HFFc6 (cell line): ENCODE measurements at places on chromosomes 4 and X.

GRCh38 chr4:142637614-142638013 lies 208.5 kb downstream of the INPP4B start:
- no peak for DNase-seq

GRCh38 chrX:105018865-105019264 lies 201.6 kb downstream of the TEX13A start:
- no peak for DNase-seq

DNA sequence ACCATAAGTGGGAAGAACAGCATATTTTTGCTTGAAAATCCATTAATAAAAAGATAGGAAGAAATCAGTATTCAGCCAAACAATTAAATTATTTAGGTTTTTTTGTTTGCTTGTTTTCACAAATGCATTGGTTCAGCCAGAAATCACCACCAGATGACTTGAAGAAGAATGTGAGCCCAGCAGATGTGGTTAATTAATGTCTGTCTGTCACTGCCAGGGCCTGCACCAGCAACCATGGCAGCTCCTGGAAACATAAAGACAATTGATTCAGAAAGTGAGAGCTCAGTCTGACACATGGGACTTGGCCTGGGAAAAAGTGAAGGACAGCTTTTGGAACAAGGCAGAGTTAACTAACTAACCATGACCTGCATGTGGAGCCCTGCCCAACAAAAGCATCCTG lies 74.0 kb downstream of the MAOB start:
- DNase-seq = no peak

GRCh38 chrX:24487571-24487970 lies 22.5 kb downstream of the PDK3 start:
- no peak for DNase-seq

DNA sequence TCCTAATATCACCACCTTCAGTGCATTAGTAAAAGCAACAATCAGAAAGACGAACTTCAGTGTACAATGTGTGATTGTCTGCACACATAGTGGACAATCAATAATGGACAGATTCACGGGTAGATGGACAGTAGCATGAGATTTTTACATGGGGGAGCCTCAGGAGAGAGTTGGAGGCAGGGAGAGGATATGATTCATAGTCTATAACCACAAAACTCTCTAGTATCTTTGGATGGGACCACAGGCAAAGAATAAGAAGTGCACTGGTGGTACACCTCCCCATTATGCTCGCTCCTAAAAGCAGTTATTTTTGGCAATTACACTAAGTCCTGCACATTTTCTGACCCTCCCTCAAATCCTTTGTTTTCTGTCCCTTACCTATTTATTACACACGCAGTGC lies 624.4 kb upstream of the ACTRT1 start:
- DNase-seq = no peak

DNA sequence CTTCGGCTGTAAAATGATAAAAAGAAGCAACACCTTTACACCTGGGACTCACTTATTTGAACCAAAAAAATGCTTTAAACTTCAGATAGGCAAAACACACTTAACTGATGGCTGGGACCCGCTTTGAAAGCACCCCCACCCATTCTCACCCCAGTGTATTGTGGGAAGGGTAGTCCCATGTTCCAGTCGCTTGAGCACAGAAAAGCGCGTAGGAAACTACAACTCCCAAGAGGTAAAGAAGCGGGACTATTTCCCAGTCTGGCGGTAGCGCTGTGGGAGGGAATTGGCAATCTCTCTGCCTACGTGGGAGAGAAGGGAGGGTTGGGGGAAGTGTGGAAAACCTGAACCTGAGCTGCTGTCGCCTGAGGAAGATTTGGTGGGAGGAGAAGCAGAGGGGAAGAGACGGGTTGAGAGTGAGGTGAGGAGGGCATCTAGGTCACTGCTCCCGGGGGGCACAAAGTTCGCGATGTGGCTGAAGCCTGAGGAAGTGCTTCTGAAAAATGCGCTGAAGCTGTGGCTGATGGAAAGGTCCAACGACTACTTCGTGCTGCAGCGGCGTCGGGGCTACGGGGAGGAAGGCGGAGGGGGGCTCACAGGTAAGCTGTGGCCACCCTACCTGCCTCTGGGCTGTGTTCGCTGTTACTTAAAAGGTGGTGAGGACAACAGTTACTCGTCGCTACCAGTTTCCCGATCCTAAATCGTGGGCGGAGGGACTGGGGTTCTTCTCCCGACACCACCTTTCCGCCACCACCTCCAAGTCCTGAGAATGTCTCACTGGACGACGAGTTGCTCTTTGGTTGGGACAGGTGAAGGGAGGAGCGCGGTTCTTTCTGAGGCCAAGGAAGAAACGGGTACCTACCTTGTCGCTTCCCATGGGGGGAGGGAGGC lies at the start of gene TBC1D8B:
Gene TBC1D8B (plus strand): TSS at position 286 of the 888 bp plus-strand sequence. CDS start 181 bp downstream, at position 467.
- peak; percentile 87 for DNase-seq

DNA sequence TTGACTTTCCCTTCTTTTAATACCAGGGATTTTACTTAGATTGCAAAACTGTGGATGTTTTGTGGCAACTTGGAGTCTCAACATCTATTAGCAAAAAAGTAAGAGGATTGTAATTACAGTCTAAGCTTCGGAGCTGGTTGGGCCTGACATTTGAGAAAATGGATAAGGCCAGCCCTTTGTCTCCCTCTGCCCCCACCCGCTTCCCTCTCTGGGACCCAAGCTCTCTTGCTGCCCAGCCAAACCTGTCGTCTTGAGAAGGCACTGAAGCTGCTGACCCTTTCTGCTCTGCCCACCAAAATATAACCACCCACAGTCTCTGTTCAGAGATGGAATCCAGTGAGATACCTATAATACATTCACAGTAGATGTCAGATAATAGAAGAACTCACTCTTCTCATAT lies 49.6 kb downstream of the SHROOM3 start:
- DNase-seq = no peak

DNA sequence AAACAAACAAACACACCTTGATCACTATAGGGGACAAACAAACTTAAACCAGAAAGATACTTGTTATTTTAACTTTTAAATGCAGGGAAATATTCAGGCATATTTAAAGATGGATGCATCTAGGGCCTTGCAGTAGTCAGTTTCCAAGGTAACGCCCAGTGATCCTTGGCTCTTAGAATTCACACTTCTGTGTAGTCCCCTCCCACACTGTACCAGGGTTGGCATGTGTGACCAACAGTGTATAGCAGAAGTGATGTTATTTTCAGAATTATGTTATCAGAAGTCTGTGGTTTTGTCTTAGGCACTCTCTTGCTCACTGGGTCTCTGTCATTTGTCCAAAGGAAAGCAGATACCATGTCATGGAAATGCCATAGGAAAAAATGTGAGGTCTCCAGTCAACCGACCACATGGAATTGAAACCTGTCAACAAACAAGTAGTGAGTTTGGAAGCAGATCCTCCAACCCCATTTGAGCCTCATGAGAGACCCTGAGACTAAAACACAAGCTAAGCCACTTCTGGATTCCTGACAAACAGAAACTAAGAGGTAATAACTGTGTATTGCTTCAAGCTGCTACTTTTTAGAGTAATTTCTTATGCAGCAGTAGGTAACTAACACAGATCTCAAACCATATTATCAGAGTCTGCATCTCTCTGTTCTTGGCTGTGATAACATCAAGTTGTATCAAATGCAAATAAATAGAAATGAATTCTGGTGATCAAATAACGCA lies 670.3 kb downstream of the KCTD8 start:
- DNase-seq = no peak

- DNase-seq = no peak
Observed at GRCh38 chr4:90345549-90346215, 218.5 kb downstream of the CCSER1 start.

DNA sequence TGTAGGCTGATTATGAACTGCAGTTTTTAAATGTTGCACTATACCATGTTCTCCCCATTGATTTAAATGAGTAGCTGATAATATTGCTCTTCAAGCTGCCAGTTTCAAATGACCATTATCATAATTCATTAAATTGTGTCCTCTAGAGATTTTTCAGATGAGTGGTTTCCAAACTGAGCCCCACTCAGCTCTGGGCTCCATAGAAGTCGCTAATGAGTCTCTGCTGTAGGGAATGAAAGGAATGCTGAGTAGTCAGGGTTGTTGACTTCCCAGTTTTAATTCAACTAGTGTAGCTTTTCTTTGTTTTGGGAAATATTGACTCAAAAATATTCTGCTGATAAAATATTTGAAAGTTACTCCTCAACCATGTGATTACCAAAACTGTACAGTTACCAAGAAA lies 1081.1 kb downstream of the ARAP2 start:
- no peak for DNase-seq

DNA sequence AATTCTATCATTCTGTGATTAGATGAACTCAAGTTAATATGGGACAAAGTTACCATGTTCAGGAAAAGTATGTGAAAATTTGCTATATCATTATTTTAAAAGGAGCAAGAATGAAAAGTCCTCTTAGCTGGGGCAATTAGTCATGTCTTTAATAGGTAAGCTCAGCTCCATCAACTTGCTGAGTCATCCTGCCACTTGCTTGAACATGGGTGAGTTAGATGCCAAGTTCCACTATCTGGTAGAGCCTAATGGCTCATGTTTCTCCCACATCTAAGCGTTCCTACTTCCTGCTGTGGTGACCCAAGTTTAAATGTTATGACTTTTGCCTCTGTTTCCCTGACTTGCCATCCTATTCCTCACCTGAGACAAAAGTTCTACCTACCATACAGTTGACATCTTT lies 276.8 kb downstream of the ZNF674 start:
- DNase-seq = peak; percentile 32

DNA sequence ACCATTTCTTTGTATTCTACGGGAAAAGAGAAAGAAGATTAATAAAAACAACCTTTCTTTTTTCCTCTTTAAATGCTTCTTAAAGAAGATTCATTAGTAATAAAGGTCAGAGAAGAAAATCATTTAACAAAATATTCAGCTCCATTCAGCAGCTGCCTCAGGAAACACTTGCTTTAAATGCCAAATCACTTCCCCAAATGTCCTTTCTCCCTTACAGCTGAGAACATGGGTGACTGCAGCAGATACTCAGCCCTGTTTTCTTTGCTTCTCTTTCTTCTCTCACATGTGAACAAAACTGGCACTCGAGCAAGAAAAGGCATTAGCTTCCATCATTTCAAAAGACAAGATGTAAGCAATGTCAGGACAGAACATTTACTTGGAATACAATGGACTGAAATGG lies 120.2 kb downstream of the INPP4B start:
- no peak for DNase-seq
